ENCODE measurements at places on chromosomes 13 and 19. TPM values are rescaled to one million over a fixed set of nuclear protein-coding genes. Genes with fewer than 3 reads are reported as not detected.

The ZNF772 gene
- 78.2 TPM for total RNA-seq

The ZNF574 gene
- 21.3 TPM for total RNA-seq

The ZNF560 gene
- not detected for total RNA-seq

The ZNF573 gene
- total RNA-seq, result 38.6 TPM

The CD177 gene
- 4.5 TPM for total RNA-seq

The ZNF844 gene
- 52.0 TPM for total RNA-seq

Measured in camera-type eye (tissue), 1 donor.